ENCODE measurements at places on chromosomes 3 and 15.

DNA sequence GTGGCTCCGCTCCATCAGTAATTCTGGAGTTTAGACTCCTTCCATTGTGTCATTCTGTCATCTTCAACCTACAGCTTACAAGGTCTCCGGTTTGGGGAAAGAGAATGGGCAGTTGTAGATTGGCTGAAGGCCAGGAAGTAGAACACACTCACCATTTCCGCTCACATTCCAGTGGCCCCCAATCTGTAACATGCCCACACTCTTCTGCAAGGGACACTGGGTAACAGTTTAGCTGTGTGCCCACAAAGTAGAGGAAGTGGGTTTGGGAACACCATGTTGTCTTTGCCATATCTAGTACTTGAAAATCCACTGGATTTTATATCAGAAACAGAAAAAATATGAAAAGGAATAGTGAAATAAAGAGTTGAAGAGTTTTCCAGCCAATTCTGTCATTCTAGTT lies 153.5 kb downstream of the SV2B start:
- no peak for DNase-seq

DNA sequence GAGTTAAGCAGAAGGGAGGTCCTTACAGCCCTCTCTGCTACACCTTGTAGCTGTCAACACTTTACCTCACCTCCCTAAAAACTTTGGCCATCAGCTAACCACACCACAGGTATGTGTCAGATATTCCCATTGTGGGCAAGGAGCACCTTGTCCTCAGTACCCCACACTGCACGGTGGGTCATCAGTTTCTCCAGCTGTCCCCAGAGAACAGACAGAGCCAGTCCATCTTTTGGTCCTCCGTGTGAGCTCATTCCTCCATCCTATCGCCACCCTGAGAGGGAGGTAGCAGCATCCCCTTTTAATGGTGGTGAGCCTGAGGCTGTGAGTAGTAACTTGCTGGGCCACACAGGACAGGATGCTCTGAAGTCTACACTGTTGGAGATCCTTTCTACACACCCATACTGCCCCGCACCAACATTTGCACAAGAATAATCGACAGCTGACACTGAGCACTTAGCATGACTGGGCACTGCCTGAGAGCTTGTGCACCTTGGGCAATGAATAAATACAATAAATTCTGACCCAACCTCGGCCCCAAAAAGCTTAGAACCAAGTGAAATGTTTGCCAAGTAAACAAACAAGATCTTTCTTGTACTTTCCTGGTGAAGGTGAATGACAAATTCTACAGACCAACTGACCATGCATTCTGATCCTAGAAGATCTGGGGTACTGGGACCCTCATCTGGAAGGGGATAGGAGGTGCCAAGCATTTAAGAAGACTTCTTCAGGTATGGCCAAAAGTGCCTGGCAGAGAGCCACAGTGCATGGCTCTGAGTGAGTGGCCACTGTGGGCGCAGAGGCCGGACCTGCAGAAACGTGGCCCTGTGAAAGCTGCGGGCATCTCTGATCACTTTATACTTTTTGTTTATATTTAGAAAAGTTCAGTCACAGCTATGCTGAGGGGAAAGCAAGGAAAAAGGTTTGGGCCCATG lies 6.9 kb downstream of the CHCHD4 start:
- DNase-seq, result no peak

DNA sequence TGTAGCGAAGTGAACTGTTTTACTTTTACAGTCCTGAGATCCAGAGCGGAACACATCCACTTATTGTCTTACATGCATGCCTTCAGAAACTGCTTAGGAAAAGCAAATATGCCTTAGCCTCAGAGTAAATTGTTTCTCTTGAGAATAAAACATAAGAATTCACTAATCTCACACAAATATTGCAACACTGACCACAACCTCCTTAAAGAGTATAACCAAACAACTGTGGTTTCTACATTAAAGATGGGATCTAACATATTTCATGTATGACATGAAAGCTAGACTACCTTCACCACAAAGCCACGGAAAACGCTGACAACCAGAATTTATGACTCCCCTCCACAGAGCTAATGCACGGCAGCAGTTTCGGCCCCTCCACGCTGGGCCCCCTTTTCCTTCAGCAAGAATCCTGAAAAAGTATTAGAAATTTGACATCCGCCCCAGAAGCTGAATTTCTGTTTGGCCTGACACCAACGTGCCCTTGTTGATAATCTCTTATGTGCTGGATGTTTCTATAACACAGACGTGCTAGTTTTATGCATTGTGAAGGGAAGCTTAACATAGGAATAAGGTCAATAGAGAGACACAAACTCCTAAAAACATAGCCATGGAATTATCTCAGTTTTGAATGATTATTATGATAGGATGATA lies 84.6 kb downstream of the GREM1 start:
- DNase-seq, result no peak

DNA sequence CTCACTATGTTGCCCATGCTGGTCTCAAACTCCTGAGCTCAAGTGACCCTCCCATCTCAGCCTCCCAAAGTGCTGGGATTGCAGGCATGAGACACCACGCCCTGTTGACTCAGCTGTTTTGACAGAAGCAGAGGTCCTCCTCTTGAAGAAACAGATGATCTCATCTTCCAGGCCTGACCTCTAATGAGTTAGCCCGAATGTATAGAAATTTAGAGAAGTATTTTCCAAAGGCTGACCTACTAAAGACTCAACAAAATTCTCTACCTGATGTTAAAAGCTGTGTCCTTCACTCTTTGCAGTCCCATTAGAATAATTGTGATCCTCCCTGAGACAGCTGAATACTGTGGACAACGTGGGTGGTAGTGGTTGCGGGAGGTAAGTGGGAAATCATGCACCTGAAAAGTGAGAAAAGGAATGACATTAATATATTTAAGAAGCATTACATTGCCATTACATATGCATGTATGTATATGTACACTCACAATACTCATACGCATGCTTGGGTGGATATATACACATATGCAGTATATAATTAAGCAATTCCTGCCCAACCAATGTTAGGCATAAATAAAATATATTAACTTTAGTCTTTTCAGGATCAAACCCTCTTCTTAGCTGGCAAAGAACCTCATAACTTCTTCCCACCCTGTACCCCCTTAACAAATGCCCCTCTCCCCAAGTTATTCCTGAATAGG lies 204.6 kb upstream of the NR2F2 start:
- no peak for DNase-seq

- DNase-seq, result no peak
These were observed 28.8 kb upstream of the PYDC2 start for GRCh38 chr3:191432162-191432561.

DNA sequence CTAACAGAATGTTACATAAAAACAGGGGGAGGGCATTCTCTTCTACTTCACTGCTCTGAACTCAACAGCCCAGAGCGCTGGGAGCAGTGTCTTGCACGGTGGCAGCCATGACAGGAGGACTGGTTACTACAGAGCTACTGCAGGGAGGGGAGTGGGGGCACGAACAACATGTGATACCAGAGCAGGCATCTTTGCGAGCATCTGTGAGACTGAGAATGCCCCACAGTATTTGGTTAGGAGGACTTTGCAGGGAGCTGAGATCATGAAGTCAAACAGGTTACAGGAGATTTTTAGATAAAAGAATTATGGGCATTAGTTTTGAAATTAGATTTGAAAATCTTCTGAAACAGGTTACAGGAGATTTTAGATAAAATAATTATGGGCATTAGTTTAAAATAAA lies 58.8 kb upstream of the GOLGA8B start:
- no peak for DNase-seq

DNA sequence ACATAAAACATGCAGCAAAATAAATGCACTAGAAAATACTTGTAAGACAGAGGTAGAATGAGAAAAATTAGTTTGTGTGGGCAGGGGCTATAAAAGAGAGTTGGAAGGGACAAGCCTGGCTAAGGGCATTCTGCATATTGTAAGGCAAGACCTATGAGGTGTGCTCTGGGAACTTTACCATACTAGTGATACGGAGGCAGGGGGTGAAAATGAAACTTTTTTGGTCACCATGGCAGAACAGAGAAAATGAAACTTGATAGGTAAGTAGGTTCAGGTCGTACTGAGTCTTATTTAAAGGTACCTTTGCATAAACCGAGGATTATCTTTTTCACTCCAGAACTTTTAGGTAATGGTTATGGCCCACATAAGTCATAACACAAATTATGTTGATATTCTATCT lies 74.7 kb upstream of the ACKR4 start:
- no peak for DNase-seq

DNA sequence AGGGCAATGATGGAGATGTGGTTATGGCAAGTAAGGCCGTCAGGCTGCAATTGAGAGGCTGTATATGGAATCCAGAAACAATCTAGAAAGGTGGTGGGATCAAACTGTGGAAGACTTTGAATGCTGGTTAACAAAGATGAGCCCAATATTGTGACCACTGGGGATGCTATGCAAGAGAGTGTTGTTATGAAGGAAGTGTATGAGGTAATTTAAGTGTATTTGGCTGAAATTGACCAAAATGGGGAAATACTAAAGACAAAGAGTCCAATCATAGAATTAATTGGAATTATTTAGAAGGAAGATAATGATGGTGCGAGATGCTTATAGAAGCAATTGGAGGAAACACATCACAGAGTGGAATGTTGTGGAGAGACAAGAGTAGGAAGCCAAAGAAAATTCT lies 24.5 kb downstream of the BTLA start:
- DNase-seq, result no peak

DNA sequence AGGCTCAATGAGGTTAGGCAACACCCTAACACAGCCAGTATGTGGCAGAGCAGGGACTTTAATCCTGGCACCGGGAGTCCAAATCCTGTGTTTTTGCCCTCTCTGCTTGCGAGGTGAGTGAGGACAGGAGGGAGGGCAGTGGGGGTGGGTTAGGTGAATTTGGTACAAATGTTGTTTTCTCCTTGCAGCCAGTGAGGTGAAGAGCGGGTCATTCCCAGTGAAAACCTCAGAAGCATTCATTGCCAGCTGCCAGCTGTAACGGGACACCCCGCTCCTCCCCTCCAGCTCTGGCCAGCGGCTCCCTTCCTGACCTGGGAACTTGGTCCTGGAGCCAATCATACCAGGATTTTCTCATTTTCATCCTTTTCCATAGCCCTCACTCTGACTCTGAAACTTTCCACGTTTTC lies 45.7 kb upstream of the RAB6B start:
- DNase-seq, result no peak

DNA sequence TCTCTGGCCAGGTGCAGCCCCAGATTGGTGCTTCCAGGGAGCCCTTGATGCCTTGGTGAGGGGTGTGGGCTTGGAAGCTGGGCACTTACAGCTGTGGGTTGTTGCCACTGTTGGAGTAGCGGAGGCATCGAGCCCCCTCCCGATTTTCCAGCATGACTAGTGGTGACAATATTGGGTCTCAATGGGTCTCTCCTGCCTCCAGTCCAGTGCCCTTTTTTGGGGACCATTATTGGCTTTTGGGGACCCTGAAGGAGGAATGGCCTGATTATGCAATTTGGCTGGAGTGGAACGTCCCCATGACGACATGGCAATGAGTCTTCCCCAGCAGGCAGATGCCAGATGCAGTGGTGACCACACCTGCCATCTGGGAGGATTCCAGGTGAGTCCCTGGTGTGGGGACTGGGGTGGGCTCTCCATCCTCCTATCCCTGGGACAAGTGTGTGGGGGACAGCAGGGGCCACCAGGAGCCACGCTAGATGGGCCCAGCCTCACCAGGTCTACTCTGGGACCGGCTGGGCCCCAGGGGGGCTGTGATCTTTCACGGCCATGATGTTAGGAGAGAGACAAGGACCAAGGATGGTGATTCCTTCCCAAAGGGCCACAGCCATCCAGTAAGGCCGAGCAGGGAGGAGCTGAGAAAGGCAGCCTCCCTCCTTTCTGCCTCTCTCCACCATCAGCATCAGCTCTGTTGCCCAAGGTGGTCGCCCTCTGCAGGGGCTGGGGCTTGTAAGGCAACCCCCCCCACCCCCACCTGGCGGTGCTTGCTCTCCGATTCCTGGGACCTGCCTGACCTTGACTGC lies 196.8 kb downstream of the GOLGA6L6 start:
- no peak for DNase-seq

GRCh38 chr15:100340721-100341238 lies 995 bp downstream of the ADAMTS17 start:
- no peak for DNase-seq

DNA sequence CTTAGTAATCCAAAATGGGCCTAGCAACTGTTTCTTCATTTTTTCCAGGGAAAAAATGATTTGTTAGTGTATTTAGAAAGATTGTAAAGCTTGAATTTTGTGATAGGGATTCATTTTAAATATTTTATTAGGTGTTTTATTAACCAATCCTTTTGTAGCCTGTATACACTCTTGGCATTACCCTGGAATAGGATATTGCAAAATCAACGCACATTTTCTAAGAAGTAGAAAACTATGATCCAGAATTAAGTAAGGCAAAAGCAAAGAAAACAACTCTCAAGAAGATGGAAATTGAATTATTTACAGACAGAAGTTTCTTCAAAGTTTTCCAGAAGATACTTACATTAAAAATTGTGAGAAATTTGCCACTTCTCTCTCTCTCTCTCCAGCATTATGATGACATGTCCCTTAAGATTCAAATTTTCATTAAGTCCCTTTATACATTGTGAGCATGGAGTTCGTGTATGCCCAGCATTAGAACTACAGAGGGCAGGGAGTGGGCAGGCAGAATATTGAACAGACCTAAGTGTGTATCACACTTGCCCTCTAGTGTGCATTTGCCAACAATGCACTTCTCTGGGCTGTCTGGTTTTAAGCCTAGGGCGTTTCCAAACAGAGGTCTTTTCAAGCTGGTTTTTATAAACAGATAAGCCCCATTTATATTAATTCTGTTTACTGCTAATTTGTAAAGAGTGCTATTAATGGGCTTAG lies 28.5 kb upstream of the CMSS1 start:
- DNase-seq, result no peak

DNA sequence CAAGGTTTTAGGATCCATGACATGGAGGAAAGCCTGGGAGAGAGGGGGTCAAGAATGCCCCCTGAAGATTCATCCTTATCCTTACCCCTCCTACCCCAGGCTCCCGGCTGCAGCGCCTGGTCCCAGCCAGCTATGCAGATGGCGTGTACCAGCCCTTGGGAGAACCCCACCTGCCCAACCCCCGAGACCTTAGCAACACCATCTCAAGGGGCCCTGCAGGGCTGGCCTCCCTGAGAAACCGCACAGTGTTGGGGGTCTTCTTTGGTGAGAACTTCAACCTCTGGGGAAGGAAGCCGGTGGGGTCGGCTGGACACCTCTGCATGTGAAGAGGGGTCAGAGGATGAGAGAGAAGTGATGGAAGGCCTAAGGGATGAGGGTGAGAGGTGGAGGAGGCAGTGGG lies 4.3 kb downstream of the DUOX1 start:
- DNase-seq, result no peak

DNA sequence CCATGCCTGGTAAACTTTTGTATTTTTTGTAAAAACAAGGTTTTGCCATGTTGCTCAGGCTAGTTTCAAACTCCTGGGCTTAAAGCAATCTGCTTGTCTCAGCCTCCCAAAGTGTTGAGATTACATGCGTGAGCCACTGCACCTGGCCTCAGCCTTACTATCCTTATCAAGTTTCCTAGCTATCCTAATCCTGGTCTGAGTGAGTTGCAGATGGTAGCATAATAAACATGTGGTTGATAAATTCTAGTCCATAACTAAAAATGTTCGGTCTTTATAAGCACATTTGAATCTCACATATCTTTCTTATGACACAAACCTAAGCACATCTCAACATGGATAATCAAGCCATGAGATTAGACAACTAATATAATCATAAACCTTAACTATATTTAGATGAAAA lies 18.5 kb downstream of the NPHP3 start:
- no peak for DNase-seq
